H4 (cell line): ENCODE measurements at places on chromosomes 12 and 14. TPM values are rescaled to one million over a fixed set of nuclear protein-coding genes. Genes with fewer than 3 reads are reported as not detected.

DNA sequence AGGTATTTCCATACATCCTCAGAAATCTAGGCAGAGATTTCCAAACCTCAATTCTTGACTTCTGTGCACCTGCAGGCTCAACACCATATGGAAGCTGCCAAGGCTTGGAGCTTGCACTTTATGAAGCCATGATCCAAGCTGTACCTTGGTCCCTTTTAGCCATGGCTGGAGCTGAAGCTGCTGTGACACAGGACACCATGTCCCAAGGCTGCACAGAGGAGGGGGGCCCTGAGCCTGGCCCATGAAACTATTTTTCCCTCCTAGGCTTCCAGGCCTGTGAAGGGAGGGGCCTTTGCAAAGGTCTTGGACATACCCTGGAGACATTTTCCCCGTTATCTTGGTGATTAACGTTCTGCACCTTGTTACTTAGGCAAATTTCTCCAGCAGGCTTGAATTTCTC is 110.5 kb downstream of the IGF1 start:
- DNase-seq, result no peak

- no peak for DNase-seq
Observed at GRCh38 chr14:104883681-104884361, 18.8 kb downstream of the CEP170B start.

- no peak for DNase-seq
Observed at GRCh38 chr14:90578283-90578985, 181.6 kb downstream of the CALM1 start.

- peak; percentile 86 for DNase-seq
Observed at GRCh38 chr14:56422703-56423213, 156.8 kb upstream of the TMEM260 start.

GRCh38 chr12:13471471-13471870 is 274.9 kb downstream of the EMP1 start:
- no peak for DNase-seq

Gene ART4
- not detected in 2 replicates for total RNA-seq

Gene CMKLR1
- 1.5 and 1.6 TPM in 2 replicates for total RNA-seq

GRCh38 chr14:89190765-89191513 is 226.1 kb downstream of the FOXN3 start:
- DNase-seq, result no peak

- no peak for DNase-seq
Observed at GRCh38 chr12:115012861-115013235, 328.9 kb upstream of the TBX3 start.

Gene GPR84
- total RNA-seq, result not detected in 2 replicates

- no peak for DNase-seq
Observed at GRCh38 chr14:102764220-102764671, 13.0 kb upstream of the TRAF3 start.

Gene RNASE13
- total RNA-seq, result not detected in 2 replicates

DNA sequence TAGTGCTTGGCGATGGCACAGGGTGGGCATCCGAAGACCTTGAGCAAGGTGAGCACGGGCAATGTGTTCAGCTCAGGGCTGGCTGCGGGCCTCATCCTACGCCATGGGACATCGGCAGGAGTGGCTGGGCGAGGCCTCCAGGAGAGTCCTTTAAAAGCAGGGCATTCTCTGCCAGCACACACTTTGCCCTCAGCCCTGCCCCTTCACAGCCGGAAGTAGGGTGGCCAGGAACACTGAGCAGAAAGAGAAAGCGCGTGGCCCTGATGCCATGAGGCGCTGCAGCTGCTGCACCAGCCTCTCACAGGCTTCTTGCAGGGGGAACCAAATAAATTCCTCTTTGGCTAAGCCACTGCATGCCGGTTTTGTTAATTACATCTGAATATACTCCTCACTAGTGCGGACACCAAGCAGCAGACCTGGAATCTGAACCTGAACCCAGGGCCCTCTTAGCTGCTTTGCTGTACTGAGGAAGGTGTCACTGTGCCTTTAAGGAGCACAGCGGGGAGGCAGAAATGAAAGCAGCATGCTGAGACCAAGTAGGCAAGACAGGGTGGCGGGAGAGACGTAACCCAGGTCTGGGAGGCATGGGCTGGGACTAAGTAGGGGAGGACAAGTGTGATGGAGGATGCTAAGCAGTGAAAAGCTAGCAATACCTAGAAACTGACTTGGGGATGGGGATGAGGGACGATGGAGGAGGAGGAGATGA is 155.2 kb downstream of the TTC7B start:
- no peak for DNase-seq

Gene PAPLN
- not detected in 2 replicates for total RNA-seq

DNA sequence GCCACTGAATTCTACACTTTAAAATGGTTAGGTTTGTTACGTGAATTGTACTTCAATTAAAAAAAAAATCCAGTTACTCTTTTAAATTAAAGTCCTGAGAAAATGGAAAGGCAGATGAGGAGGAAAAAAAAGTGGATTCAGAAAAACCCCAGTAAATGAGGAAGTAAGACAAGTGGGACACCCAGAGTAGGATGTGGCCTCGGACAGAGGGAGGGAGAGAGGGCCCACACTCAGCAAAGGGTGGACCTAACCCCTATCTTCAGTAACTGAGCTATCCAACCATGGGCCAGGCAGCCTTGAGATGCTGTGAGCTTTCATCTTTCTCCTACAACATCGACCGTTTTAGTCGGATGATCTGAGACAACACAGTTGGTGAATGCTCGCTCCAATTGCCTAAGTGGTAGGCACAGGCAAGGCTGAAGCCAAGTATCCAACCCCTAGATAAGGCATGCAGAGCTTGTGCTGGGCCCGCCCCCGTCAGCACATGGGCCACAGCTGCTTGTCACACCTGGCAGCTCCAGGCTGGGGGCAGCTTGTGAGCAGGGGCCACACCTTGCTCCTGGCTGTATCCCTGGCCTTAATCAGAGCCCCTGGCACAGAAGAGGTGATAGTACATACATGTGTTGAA is 142.1 kb downstream of the TTC7B start:
- no peak for DNase-seq

Gene GPR162
- total RNA-seq, result 8.5 and 13.8 TPM in 2 replicates

DNA sequence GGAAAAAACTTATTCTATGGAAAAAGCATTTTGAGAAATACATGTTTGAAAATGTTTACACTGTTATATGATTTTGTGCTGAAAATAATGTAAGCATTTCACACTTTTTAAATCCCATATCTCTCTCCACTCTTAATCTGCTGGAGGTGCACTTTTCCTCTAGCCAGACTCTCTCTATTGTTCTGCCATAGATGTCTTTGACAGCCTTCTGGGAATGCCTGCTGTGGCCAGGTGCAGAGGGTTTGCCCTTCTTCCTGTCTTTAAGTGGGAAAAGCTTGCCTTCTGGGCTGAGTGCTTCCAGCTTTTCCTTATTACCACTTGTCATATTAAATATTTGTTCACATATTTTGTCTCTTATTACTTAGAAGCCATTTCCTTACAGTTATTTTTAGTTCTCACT is 60.1 kb upstream of the PPM1H start:
- no peak for DNase-seq
